Hematopoietic multipotent progenitor cell treated with erythropoietin and hydrocortisone succinate and interleukin-3 and kit ligand, for 15 days (in vitro differentiated cells): ENCODE measurements at places on chromosomes 13 and 19.

DNA sequence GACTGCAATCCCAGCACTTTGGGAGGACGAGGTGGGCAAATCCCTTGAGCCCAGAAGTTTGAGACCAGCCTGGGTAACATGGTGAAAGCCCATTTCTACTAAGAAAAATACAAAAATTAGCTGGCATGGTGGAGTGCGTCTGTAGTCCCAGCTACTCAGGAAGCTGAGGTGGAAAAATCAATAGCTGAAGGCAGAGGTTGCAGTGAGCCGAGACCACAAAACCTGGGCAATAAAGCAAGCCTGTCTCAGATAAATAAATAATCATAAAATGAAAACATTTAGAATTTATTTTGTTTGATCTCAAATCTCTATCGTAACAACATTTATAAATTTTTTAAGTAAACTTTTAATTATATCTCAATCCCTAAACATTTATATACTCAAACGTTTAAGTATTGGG lies 36.6 kb downstream of the USP12 start:
- DNase-seq, result no peak

DNA sequence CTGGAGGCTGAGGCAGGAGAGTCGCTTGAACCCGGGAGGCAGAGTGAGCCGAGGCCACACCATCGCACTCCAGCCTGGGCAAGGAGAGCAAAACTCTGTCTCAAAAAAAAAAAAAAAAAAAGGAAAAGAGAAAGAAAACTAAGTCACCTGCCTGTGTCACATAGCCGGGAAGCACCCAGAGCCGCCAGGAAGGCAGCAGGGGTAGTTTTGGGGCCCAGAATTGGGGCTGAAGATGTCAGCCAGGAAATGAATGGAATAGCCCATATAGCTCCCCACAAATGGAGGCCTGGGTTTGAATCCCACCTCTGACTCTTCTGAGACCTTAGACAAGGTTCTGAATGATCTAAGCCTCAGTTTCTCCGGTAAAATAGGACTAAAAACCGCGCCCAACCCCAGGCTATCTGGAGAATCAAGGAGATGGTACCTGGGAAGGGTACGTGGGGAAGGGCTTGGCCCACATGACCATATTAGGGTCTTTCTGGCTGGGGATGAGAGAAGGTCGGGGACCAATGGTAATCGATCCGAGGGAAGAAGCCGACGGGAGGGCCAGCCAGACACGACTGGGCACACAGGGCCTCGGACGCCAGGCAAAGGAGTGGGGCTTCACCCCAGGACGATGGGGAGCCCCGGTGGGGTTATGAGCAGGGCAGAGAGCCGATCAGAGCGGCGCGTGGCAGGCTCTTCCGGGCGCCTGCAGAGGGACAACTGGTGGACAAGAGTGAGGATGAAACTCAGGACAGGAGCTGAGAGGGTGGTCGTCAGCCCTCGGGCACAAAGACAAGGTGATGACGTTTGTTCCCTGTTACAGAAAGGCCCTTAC lies 14.4 kb downstream of the CCDC124 start:
- no peak for DNase-seq

DNA sequence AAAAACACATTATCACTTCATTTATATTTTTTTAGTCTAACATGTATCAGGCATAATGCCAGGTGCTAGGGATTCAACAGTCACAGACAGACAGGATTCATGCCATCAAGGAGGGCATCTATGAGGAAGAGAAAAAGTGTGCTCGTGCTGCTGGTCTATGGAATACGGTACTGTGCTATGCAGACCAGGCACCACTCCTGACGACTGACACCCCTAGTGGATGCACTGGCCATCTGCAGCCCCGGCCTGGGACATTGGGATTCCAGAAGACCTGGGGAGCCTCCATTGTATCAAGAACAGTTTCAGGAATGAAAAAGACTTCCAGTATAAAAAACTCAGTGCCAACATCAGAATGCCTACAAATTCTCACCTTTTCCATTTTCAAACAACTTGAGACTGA lies 94.0 kb downstream of the KLF12 start:
- DNase-seq, result no peak

DNA sequence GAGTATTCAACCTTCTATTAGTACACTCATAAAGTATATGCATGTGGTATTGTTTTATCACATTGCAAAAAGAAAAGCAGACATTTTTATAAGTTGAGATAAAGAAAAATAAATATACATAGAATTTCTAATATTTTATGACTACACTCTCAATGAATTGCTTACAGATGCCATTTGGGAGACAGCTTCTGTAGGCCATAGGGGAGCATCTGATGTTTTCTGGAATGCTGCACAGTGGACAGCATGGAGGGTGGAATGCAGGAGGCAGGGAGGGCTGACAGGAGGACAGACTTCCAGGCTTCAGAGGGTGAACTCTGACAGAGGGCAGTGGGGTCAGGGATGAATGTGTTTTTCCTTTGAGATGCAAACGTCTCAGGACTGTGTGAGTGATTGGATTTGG lies 45.8 kb downstream of the MIPEP start:
- DNase-seq, result no peak

- no peak for DNase-seq
Measured at GRCh38 chr19:10238172-10238783, 7.1 kb upstream of the S1PR2 start.
